Bronchial smooth muscle cell (primary cell): ENCODE measurements at places on chromosomes 2 and 18. TPM values are rescaled to one million over a fixed set of nuclear protein-coding genes. Genes with fewer than 3 reads are reported as not detected.

LCT gene
- under 0.01 and 0.09 TPM in 2 replicates for total RNA-seq

HOXD13 gene
- not detected in 2 replicates for total RNA-seq

CD207 gene
- 0.09 TPM in 1 of 2 replicates, not detected in the other for total RNA-seq

PELI1 gene
- 4.2 and 6.0 TPM in 2 replicates for total RNA-seq

MZT2B gene
- total RNA-seq: 126 and 277 TPM in 2 replicates

FECH gene
- 26.2 and 29.7 TPM in 2 replicates for total RNA-seq

ACVR1C gene
- 0.16 and 0.43 TPM in 2 replicates for total RNA-seq

CRYGD gene
- total RNA-seq: not detected in 2 replicates

RESP18 gene
- not detected in 2 replicates for total RNA-seq

ARHGAP15 gene
- not detected in 2 replicates for total RNA-seq

KCNG2 gene
- total RNA-seq: 0.32 and 1.9 TPM in 2 replicates

LAMA1 gene
- total RNA-seq: 1.5 and 5.8 TPM in 2 replicates

SIX3 gene
- total RNA-seq: not detected in 2 replicates

FSIP2 gene
- total RNA-seq: under 0.01 and 0.16 TPM in 2 replicates

SERPINB11 gene
- total RNA-seq: not detected in 2 replicates

CREG2 gene
- total RNA-seq: 0.26 and 0.32 TPM in 2 replicates

ORMDL1 gene
- total RNA-seq: 32.3 and 34.0 TPM in 2 replicates

C1QL2 gene
- not detected in 2 replicates for total RNA-seq

PSMA8 gene
- total RNA-seq: not detected in 2 replicates

GPAT2 gene
- 0.79 and 1.0 TPM in 2 replicates for total RNA-seq

CAPN10 gene
- 18.8 and 19.5 TPM in 2 replicates for total RNA-seq

NT5C1B gene
- not detected in 2 replicates for total RNA-seq

ICA1L gene
- 2.2 and 2.6 TPM in 2 replicates for total RNA-seq

DYNAP gene
- not detected in 2 replicates for total RNA-seq

DCDC2C gene
- not detected in 2 replicates for total RNA-seq

LRRC30 gene
- total RNA-seq: not detected in 2 replicates

PPP4R3B gene
- 26.0 and 38.8 TPM in 2 replicates for total RNA-seq

SPATA3 gene
- not detected in 2 replicates for total RNA-seq

FOXD4L1 gene
- under 0.01 TPM in 1 of 2 replicates, not detected in the other for total RNA-seq

ING5 gene
- 25.2 and 29.7 TPM in 2 replicates for total RNA-seq

SGPP2 gene
- under 0.01 TPM in 1 of 2 replicates, not detected in the other for total RNA-seq

POTEF gene
- total RNA-seq: not detected in 2 replicates

PPP1R1C gene
- 0.47 TPM in 1 of 2 replicates, not detected in the other for total RNA-seq

TMEM247 gene
- total RNA-seq: not detected in 2 replicates
